Left colon (tissue), 2 donors: ENCODE measurements at places on chromosomes 6 and 20. TPM values are rescaled to one million over a fixed set of nuclear protein-coding genes. Genes with fewer than 3 reads are reported as not detected.

The IMPG1 gene
- total RNA-seq = not detected

- no peak for DNase-seq
Observed at GRCh38 chr6:134585517-134585873, 267.6 kb upstream of the SGK1 start.

DNA sequence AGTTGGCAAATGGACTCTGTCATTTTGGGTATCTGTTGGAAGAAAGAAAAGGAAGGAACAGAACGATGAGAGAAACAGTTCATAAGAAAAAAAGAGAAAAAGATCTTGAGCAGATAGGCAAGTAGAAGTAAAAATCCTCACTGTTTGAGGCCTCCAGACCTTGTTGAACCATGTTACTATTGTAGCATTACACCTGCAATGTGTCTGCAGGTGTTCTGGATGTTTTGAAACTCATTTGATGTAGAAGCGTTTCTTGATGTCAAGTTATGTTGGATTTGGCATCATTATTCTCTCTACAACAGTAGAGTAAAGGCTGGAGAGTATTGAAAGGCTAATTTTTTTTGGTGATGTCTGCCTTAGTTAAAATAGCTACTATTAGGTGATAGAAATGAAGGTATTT, 108.7 kb downstream of the CARMIL1 start:
- DNase-seq = no peak

GRCh38 chr6:39197521-39197920, 31.8 kb downstream of the KCNK5 start:
- DNase-seq = no peak

The GRIK2 gene
- 1.9 TPM for total RNA-seq

- DNase-seq = no peak
Observed at GRCh38 chr20:55471052-55472006, 534.0 kb downstream of the CBLN4 start.

- peak; percentile 63 for DNase-seq
Observed at GRCh38 chr6:21987501-21987957, 309.3 kb downstream of the PRL start.

- no peak for DNase-seq
Observed at GRCh38 chr20:33316343-33316742, 33.3 kb downstream of the BPIFB1 start.

GRCh38 chr20:39468703-39469102, 506.6 kb downstream of the DHX35 start:
- no peak for DNase-seq

DNA sequence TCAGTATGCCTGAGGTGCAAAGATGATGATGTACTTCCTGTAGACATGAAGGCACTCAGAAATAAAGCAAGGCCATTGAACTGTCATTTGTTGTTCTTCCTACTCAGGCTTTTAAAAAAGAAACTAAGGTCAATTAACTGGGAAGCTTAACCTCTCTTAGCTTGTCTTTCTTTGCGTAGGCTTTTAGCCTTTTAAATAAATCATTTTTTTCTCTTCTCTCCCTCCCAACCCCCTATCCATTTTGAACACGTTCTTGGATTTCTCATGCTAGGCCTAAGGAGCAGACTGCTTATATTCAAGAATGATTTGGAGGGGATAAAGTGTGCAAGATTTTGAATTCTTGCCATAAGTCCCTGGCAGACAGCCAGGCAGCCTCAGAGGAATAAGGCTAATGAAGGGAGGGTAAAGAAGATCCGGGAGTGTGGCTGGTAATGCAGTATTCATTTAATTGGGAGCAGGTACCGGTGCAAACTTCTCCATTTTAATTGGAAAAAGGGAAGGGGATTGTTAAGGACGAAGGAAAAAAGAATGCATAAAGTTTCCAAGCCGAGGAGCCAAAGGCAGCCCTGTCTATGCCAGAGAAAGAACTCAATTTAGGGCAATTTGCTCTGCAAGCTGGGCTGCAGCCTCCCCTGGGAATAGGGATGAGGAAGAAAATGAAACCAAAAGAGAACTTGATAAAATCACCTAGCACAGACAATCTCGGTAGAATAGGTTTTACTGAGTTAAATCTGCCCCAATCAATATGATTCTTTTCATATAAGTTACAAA, 343.8 kb upstream of the MMS22L start:
- DNase-seq = no peak

The SLC13A3 gene
- total RNA-seq = 0.92 TPM

DNA sequence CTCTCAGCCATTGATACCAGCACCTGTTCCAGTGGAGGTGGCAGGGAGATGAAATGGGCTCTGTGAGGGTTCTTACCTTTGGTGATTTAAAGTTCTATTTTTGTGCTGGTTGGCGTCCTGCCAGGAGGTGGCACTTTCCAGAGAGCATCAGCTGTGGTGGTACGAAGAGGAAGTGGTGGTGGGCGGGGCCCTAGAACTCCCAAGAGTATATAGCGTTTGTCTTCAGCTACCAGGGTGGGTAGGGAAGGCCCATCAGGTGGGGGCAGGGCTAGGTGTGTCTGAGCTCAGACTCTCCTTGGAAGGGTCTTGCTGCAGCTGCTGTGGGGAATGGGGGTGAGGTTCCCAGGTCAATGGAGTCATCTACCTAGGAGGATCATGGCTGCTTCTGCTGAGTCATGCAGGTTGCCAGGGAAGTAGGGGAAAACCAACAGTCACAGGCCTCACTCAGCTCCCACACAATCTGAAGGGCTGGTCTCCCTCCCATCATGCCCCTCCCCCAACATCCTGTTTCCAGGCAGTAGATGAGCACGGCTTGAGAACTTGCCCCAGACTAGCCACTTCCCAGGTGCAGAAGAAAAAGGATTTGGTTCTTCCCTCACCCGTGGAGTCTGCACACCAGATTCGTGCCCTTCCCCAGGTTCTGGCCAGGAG, 46.6 kb downstream of the MOXD1 start:
- DNase-seq = peak; percentile 34

The OTOR gene
- total RNA-seq = not detected

DNA sequence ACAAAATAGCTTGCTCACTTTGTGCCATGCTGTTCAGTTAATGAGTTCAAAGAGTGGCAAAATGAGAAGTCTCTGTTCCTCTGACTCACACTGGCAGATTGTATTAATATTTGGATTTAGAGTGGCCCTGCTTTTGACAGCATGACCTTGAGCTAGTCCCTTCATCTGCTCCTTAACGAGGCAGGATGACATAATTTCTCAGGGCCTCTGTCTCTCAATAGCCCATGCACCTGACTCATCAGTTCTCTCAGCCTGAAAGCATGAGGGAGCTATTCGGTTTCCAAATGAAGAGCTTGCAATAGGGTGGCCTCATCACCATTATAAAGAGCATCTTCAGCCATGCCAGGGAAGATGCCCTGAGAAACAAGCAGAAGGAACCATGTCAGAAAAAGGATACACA, 38.2 kb downstream of the CAP2 start:
- DNase-seq = no peak

- DNase-seq = peak; percentile 6
Observed at GRCh38 chr6:70956451-70957283, at the start of gene B3GAT2. B3GAT2 (minus strand) TSS chr6:70957060; CDS start chr6:70956429, 631 bp downstream.

DNA sequence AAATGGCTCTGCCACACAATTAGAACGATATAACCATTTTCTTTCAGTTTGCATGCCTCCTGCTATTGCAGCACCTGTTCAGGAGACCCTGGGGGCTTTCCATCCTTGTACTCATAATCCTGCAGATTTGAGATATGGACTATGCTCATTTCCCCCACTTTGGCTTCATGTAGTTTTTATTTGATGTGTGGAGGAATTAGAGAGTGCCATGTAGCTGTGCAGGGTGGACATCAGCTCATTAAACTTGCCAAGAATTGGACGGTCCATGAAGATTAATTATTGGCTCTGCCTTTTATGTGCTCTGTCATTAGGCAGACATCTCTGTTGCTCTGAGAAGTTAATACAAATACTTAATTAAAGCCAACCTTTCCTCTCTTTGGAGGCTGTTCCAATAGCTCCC, 66.2 kb upstream of the CD83 start:
- no peak for DNase-seq

The ADTRP gene
- 106 TPM for total RNA-seq

The PPP1R16B gene
- total RNA-seq = 4.4 TPM

DNA sequence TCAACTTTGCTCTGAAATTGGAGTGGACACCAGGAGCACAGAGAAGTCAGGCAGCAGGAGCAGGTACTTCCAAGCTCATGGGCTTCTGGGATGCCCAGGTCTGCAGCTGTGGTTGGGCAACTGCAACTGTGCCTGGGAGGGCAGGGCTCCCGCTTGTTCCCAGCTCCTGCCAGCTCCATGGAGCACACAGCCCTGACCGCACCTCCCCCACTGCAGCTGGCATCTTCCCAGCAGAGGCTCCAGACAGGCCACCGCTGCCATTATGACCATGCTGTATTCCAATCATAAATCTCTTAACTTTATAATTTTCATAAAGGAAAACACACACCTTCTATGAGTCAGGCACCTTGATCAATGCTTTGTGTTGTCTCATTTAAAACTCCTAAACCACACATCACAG, 36.9 kb downstream of the STK38 start:
- DNase-seq = peak; percentile 94

DNA sequence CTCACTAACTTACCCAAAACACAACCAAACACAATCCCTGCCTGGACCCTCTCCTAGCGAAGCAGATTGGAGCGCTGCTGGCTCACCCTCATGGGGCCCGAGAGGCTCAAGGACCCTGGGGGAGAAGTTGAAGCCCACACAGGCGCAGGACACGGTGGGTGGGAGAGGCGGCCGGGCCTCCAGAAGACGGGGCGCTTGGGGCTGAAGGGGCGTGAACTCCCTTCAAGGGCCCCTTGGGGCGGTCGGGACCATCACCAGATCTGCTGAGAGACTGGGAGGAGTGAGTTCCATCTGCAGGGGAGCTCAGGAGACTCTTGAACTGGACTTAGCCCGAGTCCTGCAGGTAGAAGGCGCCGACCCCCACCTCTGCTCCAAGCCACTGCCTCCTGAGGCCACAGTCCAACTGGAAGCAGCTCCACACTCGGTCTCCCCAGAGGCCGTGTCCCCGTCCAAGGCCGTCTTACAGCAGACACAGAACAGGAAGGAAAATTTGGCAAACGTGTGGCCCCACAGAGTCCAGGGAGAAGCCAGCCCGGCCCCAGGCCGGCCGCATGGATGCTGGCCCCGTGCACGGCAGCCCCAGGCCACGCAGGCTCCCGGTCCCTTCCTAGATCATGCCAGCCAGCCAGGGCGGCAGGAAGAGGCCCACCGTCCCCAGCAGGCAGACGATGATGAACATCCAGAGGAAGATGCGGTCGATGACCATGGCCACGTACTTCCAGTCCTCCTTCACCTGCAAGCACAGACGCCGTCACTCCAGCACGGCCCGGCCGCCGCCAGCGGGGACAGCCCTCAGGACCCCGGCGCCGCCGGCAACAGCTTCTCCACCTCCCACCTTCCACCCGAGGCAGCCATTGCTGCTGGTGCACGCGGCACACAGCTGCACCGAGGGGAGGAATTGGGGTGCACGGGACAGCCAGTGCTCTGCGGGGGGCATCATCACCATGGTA, 14.7 kb downstream of the CHRNA4 start:
- DNase-seq = no peak

GRCh38 chr6:157068691-157069324, 254.5 kb downstream of the TMEM242 start:
- no peak for DNase-seq

DNA sequence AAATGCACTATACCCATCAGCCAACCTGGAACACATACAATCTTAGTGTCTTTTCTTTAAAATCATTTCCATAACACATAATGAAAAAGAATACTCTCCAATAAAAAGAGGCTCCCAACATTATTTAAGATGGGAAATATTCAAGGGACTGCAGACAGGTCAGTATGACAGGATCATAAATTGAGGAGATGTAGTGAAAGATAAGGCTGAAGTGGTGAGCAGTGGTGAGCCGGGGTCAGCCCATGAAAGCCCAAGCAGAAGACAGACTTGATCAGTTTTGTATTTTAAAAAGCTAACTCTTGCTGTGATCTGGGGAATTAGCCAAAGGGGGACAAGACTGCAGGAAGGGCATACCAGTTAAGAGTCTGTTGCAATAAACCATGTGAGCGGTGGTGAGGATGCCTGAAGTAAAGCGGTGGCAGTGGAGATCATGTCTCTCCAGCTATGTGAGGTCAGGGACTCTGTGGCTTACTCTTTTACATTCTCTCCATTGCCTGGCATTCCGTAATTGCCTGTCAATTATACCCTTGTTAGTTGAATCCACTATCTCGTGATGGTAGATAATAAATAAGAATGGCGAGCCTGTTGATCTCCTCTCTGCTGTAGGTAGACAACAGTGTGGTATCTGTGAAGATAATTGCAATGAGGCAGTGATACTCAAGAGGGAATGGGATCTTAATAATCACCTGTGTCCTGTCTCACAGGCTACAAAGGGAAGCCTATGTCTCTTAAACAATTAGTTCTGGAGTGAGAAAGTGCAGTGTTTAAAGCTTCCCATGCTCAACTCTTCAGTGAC, 97.4 kb downstream of the FILIP1 start:
- DNase-seq = no peak

The TMEM200A gene
- total RNA-seq = 26.9 TPM

GRCh38 chr6:43228951-43229802, at the start of gene DNPH1:
DNPH1 (minus strand) TSS chr6:43229481; CDS start chr6:43229456, 25 bp downstream.
- DNase-seq = peak; percentile 56

DNA sequence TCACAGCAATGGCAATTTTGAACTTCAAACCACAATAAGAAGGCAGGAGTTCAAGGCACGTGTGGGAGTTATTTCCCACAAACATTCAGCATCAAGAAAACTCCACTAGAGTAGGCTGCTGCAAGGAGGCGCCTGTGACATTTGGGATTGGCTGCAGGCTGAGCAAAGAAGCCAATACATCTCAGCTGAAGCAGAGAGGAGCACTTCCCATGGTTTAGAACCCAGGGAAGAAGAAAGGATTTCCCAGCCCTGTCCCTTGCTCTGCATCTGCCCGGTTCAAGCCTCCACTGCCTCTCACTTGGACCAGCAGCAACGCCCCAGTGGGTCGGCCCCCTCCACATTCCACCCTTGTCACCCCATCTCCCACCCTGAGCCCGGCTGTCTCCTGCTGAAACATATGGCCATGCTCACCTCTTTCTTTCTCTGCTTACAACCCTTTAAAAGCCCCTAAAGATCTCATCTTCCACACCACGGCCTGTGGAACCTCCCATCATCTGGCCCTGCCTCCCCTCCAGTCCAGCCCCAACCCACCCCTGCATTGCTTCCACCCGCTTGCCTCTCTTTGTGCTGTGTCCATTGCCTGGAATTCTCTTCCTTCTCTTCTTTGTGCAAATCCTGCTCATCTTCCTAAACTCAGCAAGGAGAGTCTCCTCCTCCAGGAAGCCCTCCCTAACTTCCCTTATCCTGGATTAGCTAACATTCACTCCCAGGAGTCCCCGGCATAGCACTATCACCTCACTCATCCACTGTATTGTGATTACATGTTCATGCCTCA, 128.3 kb downstream of the ANKRD60 start:
- no peak for DNase-seq

- DNase-seq = no peak
Observed at GRCh38 chr20:8642247-8642646, 426.6 kb upstream of the PLCB4 start.

- DNase-seq = no peak
Observed at GRCh38 chr6:45548657-45549515, 171.2 kb upstream of the SUPT3H start.

GRCh38 chr6:170003027-170003426, 251.6 kb downstream of the ERMARD start:
- no peak for DNase-seq
